Effector CD4-positive, alpha-beta T cell (primary cell): ENCODE measurements at places on chromosomes 5 and 9.

GRCh38 chr9:78775211-78775610 is 478.3 kb downstream of the PSAT1 start:
- no peak for DNase-seq

- DNase-seq = no peak
Measured at GRCh38 chr5:180235077-180235476, 26.1 kb upstream of the RASGEF1C start.

GRCh38 chr5:77101298-77101697 is 14.2 kb upstream of the ZBED3 start:
- no peak for DNase-seq

- no peak for DNase-seq
Measured at GRCh38 chr9:102355982-102356381, 617.5 kb upstream of the GRIN3A start.

- peak; percentile 21 for DNase-seq
Measured at GRCh38 chr9:83620841-83621636, 1.9 kb upstream of the IDNK start.

DNA sequence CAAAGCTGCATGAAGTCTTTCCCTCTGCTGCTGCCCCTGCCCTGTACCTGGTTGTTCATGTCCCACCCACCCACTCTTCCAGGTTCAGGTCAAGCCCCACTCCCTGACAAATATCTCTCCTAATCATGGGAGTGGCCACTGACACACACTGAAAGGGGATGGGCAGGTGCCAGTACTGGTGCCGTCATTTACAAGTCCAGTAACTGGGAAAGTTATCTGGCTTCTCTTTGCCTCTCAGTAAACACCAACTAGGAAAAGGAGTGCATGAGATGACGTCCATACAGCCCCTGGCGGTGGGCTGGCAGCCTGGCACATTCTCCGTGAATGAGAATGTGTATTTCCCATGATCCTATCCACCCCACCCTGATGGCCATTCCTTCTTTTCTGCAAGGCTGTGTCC is 225.2 kb downstream of the FSTL4 start:
- DNase-seq = no peak

GRCh38 chr5:60259730-60260129 is 366.2 kb upstream of the PDE4D start:
- no peak for DNase-seq

- no peak for DNase-seq
Measured at GRCh38 chr9:133099726-133100505, 21.1 kb downstream of the RALGDS start.

DNA sequence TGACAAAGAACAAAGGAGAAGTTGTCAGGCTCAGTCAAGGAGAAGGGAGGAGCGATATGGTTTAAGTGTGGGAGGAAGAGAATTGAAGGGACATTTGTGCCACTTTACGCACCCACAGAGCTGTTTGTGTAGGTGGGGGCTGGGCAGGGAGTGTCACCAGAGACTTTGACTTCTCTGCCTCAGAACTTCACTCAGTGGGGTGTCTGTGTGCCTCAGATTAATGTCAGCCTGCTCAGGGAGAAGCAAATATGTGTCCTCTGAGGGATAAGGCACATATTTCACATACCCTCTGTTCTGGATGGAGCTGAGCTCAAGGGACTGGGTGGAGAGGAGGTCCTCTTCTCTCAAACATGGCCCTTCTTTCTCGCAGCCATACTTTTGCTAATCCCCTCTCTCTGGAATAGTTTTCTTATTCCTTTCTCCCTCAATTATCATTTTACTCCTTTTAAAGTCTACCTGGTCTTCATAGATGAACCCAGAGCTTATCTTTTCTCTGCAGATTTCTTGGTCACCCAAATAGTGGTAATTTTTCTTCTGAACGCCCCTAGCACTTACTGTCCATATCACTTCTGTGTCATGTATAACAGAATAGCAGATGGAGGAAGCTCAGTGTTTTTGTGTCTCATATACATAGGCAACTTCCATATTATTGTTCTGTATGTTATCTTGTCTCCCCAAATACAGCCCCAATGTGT is 77.0 kb downstream of the IQGAP2 start:
- DNase-seq = no peak

- no peak for DNase-seq
Measured at GRCh38 chr9:17065062-17065461, 69.8 kb upstream of the CNTLN start.

GRCh38 chr5:140240987-140241706 is 61.8 kb downstream of the PFDN1 start:
- DNase-seq = no peak

- DNase-seq = no peak
Measured at GRCh38 chr9:123974471-123974870, 37.1 kb upstream of the LHX2 start.

GRCh38 chr5:163731256-163731655 is 225.8 kb downstream of the MAT2B start:
- DNase-seq = no peak

- no peak for DNase-seq
Measured at GRCh38 chr5:76169146-76169905, 86.1 kb downstream of the SV2C start.

GRCh38 chr9:88745276-88746001 is 210.5 kb downstream of the NXNL2 start:
- no peak for DNase-seq

- DNase-seq = no peak
Measured at GRCh38 chr9:13083963-13084528, 195.4 kb downstream of the MPDZ start.

DNA sequence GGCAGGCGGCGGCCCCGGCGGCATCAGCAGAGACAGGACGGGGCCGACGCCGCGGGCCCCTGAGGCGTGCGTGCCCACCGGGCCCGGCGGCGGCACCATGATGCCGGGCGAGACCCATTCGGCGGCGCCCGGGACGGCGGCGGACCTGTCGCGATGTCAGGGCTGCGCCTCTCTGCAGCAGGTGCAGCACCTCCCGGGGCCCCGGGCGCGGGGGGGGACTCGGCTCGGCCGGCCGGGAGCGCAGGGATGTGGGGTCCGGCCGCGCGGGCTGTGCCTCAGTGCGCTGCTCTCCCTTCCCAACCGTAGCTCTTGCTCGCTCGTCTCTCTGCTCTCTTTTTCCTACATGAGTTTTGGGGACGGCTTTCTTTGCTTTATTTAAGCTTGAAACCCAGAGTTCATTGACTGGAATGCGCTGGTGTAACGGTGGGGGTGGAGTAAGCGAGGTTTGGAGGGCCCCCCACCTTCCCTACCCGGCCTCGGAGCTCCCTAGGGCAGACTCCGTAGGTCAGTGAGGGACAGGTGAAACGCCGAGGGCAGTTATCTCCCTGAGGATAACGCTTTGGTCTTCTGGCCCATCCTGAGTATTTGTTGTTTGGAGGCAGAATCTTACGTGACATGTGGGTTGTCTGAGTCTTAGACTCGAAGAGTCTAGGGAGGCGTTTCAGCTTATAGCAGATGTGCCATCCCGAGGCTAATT is 490 bp downstream of the ICE1 start:
- no peak for DNase-seq

- DNase-seq = peak; percentile 24
Measured at GRCh38 chr5:77155179-77155785, 55.2 kb upstream of the PDE8B start.

DNA sequence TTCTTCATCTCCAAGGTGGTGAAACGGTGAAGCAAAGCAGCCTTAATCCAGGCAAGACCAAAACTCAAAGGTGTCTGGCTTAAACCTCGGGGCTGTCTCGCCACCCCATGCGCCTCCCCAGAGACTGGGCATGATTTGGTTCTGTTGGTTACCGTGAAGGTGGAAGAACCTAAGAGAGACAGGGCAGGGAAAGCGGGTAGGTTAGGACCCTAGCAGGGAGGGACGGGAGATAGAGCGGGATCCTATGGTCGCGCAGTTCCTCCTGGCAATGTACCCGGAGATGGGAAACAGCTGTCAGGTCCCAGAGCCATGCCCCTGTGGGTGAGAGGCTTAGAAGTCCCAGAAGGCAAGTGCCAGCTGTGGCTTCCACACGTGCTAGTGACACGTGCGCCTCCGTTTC is 418.3 kb upstream of the IRX1 start:
- DNase-seq = no peak

DNA sequence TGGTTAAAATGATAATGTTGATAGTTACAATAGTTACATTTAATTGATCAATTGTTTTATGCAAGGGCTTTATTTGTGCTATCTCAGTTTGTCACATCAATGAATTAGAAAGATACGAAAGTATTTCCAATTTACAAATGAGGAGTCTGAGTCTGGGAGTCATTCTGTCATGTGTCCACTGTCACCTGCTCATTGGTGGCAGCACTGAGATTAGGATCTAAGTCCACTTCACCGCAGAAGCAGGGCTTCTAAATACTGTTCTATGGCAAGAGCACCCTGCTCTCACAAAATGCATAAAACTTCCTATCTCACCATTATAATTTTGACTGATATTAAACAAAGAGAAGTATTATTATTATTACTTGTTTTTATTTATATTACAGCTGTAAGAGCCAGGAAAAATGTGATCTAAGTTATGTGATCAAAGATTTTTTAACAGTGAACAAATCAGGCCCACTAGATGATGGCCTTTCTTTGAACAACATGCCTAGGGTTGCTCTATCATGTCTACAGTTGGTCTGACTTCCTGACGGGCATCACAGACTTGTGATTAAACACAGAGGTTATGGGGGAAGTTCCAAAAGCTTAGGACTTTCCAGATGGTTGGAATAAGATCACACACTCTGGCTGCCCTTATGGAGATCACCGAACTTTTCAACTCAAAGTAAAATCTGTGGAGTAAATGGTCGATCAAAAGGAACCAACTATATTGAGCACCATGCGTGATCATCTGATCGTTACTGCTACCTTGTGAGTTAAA is 15.1 kb downstream of the TLR4 start:
- DNase-seq = no peak

DNA sequence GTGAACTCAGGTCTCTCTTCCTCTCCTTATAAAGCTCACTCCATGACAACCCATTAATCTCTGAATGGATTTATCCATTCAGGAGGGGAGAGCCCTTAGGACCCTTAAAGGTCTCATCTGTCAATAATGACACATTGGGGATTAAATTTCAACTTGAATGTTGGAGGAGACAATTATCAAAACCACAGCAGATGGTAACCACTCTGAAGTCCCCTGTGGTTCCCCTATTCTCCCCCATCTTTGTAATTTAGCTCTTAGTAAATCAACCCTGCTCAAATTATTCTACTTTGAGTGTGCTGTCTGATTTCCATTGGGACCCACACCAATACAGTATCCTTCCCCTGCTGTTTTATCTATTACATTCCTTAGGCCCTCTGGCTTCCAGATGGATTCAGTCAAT is 72.0 kb upstream of the RAI14 start:
- DNase-seq = no peak

DNA sequence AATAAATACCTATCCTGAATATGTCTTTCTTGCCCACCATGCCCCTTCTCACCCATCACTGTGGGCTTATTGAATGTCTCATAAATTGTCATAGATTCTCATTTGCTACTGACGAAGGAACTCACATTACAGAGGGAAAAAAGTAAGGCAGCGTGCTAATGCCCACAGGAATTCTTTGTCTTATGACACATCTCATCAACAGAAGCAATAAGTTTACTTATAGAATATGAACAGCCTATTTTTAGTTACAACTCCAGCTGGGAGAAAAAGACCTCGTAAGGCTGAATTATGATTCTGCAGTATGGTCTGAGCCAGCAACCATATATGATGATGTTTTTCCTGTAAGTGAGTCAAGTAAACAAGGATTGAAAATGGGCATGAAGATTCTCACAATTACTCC is 22.4 kb upstream of the ATG10 start:
- no peak for DNase-seq

- DNase-seq = no peak
Measured at GRCh38 chr5:137402436-137403187, 96.5 kb downstream of the SPOCK1 start.

GRCh38 chr9:131478421-131478868 is 24.3 kb upstream of the POMT1 start:
- peak; percentile 56 for DNase-seq

DNA sequence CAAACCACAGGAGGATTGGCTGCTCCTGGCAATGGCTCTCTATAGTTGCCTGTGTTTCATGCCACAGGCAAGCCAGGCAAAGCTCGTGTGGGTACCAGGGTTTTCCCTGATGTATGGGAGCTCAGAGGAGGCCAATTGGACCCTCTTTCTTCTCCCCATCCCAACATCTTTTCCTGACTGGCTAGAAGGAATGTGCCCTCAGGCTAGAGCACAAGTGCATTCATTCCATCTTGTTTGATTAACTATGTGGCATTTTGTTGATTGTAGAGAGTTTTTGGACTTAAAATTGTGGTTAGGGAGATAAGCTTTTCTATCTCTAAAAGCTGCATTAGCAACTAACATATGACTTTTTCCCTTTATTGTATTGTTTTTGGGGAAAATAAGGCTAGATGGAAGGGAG is 561.3 kb downstream of the PSAT1 start:
- no peak for DNase-seq

- DNase-seq = no peak
Measured at GRCh38 chr5:133494232-133494922, 118.0 kb downstream of the FSTL4 start.

- no peak for DNase-seq
Measured at GRCh38 chr9:69097923-69098593, 62.5 kb downstream of the FXN start.

GRCh38 chr5:135833961-135834638 is 363 bp upstream of the SLC25A48 start:
- DNase-seq = no peak

DNA sequence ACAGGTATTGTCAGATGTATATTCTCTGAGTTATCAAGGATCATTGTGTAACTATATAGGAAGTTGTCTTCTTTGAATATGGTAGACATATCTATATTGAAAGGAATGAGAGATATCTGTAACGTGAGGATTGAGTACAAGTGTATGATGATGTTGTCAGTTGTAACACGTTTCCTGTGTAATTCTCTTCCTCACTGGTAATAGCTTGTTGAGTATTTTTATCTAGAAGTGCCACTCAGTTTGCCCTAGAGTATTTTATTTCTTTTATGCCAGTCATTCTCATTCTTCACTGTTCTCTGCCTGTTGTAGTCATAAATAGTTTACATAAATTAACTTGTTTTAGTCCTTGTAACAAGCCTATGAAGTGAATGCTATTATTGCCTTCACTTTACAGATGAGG is 172.1 kb downstream of the BAAT start:
- DNase-seq = no peak

DNA sequence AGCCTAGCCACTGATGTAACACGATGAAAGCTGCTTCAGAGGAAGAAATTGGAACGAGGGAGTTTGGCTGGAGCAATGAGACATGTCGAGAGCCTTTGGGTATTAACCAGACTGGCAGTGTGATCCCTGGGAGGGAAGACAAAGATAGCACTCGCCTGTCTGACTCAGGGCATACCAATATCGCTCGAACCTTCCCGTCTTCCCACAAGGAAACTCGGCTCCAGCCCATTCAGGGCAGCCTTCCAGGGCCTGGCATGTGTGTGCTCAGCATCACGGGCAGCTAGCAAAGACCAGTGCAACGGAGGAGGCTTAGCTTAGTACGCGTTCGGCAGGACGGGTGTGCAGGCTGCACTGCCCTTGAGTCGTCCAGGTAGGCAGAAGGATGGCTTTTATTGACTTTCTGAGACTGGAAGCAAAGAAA is 356.9 kb upstream of the WWC1 start:
- DNase-seq = no peak
